ENCODE measurements at places on chromosomes 3 and 15.

- no peak for DNase-seq
These were observed 365.0 kb downstream of the FOXP1 start for GRCh38 chr3:71218508-71218907.

- DNase-seq, result no peak
These were observed 903.3 kb upstream of the CFAP20DC start for GRCh38 chr3:59953104-59953503.

GRCh38 chr3:129897026-129897425 lies 3.5 kb upstream of the TMCC1 start:
- DNase-seq, result no peak

GRCh38 chr3:73674280-73674679 lies 49.5 kb upstream of the PDZRN3 start:
- DNase-seq, result no peak

- DNase-seq, result no peak
These were observed 210.0 kb upstream of the TOPAZ1 start for GRCh38 chr3:44031387-44032380.

GRCh38 chr3:16452261-16452660 lies 61.2 kb downstream of the RFTN1 start:
- DNase-seq, result no peak

DNA sequence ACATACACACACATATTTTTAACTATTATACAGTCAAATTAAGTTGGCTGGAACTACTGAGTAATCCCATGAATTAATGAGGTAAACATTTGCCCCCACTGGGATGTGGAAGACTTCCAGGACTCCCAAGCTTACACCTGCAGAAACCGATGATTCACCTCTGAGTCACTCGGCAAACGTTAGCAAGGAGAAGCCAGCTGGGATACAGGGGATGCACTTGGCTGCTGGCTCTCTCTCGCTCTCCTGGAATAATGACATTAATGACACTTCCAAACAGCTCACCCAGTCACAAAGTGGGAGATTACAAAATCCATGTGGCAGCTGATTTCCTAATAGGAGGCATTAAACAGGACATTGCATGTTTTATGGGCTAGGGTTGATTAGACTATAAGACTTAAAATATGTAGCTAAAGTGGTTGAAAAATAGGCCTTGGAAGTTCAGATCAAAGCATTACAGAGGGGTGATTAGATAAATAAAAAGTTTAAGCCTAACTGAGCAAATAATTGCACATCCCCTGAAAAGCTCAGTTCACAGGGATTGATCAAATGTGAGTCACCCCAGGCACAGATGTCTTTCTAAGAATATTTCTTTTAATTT lies 500.9 kb downstream of the SOX2 start:
- DNase-seq, result no peak

DNA sequence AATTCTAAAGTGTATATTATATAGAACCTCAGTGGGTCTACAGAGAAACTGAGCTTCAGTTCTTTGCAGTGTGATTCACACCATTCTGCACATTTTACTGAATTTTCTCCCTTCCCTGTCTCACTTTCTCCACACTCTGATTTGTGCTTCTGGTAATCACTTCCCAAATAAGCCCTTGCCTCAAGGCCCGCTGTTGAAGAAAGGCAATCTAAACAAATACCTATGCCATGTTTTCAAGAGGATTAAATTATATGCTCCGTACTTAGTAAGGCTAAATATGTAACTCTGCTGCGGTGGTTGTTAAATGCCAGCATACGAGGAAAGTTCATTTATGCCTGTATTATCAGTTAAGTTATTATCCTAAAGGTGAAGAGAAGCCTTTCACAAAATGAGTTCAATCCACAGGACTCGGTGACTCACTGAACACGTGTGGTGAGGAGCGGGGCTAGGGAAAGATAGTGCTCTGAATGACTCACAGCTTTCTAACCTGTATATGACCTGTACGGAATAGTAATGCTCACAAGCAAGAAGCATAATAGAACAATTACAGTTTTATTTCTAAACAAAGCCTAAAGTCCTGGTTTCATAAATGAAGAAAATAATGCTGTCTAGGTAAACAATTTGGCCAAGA lies 25.1 kb downstream of the CNTN6 start:
- no peak for DNase-seq
